ENCODE measurements at places on chromosomes 7 and 10.

- no peak for DNase-seq
These were observed 106.7 kb upstream of the ITGB1 start for GRCh38 chr10:33064706-33065105.

GRCh38 chr7:140674356-140674800 lies 1.6 kb downstream of the ADCK2 start:
- no peak for DNase-seq

DNA sequence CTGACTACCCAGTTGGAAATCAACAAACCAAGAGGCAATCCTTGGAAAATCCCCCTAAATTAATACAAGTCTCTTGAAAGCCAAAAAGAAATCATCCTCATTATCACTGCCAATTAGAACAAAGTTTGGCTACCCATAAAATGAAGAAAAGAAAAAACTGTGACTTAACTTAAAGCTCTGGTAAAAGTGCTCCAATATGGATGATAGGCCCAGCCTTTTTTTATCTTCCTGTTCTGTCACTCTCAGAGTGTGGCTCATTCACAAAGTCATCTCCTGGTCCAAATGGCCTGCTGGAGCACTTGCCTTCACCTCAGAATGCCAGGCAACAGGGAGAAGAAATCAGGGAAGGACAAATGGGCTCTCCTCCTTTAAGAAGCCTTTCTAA lies 155.1 kb upstream of the GHITM start:
- no peak for DNase-seq

DNA sequence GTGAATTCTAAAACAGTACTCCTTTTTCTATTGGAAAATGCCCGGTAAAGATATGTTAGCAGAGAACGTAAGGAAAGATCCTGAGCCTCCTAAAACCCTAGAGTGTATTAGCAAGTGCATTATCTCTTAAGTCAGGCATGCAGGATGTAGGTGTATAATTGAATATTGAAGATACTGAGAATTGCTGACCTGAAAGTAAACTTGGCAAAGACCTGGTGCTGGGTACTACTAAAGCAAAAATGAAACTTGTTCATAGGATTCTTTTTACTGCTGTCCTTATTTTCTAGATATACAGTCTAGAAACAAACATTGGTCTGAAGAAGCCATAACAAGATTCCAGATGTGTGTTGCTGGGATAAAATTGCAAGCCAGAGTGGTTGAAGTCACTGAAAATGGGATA lies 18.8 kb upstream of the VWA2 start:
- DNase-seq: no peak

DNA sequence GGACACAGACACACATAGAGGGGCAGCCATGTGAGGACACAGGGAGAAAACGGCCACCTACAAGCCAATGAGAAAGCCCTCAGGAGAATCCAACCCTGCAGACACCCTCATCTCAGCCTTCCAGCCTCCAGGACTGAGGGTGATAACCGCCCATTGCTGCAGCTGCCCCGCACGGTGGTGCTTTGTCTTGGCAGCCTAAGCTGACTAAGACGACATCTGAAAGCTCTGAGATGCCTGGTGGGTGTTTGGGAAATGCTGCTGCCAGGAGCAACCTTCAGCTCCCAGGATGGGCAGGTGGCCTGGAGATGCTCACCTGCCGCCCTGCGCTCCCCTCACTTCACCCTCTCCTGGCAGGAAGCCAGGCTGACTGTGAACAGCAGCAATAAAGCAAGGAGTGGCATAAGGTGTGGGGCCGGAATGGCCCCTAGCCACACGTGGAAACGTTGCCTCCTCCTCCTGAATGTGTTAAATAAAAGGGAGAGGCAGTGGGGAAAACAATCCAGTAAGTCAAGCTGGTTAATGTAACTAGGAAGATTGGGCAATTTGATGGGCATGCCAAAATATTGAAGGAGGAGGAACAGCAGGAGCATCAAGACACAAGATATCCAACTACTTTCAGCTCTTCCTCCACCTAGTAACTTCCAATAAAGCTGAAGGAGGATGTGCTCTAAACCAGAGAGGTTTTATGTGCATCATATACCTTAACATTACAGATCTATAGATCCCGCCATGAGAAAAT lies 121.5 kb downstream of the TNS3 start:
- no peak for DNase-seq

- no peak for DNase-seq
These were observed 263.1 kb downstream of the MAD1L1 start for GRCh38 chr7:1969459-1970284.

DNA sequence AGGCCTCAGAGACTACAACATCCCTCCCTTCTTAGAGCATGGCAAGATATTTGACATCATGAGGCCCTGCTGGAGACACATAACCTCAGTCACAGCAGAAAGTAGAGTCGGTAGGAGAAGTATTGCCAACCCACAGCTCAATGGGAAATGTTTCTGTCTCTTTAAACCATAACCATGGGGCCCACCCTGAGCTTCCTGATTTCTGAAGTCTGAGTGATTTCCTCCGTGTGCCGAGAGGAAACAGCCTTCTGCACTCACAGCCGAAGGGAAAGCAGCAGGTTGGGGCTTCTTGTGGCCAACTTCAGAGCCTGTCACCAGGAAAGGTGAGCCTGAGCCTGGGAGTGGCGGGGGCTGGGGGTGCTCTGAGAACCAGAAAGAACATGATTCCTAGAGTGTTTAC lies at the start of gene GIMAP1:
Gene GIMAP1, plus strand, starts transcription at position 246 of the 400 bp plus-strand sequence. CDS start 2,435 bp downstream, outside the sequence.
- peak; percentile 75 for DNase-seq

GRCh38 chr7:117217106-117218035 lies 105.5 kb downstream of the WNT2 start:
- DNase-seq: no peak

DNA sequence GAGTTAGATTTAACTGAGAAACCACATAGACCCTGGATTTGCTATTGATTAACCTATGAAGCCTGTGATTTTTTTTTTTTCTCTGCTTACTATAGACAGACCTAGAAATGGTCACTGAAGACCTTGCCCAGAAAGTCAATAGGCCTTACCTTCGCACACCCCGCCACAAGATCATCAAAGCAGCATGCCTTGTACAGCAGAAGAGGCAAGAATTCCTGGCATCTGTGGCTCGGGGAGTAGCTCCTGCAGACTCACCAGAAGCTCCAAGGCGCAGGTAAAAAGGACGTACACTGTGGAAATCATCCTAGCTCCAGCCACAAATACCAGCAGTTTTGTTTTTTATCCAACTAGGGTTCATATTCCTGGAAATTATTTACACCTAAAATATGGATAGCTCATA lies 56.2 kb upstream of the GATAD1 start:
- DNase-seq: no peak

DNA sequence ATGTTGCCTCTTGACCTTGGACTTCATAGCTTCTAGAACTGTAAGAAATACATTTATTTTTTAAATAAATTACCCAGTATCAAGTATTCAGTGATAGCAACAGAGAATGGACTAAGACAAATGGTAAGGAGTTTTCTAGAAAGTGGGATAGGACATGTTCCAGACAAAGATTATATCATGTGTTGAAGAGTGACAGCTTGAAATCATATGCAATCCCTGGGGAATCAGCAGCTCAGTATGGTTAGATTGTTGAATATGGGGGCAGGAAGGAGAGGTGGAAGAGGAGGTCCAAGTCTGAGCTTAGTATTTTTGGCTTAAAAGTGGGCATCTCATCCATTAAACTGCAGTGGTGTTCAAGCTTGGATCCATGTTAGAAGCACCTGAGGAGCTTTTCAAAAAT lies 74.1 kb downstream of the ENTPD1 start:
- no peak for DNase-seq

DNA sequence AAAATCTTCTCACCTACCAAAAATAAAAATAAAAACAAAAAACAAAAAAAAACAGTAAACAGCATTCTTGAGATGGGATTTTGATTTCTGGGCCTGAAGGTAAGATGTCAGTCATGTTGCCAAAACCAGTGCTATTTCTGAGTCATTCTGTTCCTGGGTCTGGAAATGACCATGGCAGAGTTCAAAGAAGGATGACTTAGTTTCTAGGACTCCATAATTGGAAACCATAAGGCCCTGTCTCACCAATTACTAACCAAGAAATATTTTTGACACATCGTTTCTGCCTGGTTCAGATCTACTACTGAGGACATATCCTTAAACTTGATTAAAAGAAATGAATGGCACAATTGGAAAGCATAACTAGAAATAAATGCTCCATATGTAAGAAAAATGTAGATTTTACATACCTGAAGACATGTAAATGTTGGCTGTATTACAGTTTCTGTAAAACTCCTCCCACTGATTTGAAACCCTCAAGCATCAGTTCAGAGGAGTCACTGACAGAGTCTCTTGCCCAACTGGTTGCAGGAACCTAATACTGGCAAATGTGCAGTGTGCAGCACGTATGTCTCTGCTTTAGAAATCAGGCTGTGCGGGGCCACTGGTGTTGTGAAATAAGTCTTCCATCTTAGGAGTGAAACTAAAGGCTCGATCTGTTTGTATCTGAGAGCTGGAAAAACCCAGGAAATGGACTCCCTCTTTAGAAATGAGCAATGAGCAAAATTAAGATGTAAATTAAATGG lies 84.8 kb upstream of the EGR2 start:
- no peak for DNase-seq

DNA sequence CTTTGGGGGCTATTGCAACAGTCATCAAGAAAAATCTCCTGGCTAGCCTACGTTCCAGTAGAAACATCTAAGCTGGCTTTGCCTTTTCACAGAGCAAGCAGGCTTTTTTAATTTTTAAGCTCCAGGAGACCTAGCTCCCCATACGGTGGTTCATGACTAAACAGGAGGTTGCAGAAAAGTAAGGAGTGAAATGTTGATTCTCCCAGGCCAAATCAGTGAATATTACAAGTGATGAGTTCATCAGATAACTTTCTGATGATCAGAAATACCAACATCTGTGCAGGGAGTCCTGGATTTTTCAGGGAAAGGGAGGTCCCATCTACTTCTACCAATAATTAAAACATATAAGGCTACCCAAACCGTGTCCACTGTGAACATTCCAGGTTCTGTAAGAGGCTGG lies 477.3 kb upstream of the CELF2 start:
- DNase-seq: no peak

DNA sequence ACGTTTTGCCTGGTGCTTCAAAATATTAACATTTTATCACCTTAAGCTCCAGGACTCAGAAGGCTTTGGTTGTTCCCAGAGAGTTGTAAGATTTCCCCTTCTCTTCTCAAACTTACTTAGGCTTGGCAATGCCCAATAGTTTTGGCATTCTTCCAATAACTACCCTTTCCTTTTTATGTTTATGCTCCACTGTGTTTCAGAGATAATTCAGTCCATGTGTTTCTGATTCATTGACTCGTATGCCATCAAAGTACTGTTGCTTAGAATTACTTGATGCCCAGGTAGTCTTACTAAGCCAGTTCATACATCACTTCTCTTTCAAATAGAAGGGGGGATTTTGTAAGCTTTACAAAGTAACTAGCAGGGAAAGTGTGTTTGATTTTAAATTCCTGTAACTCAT lies 66.6 kb downstream of the AGMO start:
- no peak for DNase-seq

- DNase-seq: no peak
These were observed 639.7 kb upstream of the AUTS2 start for GRCh38 chr7:68958571-68958970.

DNA sequence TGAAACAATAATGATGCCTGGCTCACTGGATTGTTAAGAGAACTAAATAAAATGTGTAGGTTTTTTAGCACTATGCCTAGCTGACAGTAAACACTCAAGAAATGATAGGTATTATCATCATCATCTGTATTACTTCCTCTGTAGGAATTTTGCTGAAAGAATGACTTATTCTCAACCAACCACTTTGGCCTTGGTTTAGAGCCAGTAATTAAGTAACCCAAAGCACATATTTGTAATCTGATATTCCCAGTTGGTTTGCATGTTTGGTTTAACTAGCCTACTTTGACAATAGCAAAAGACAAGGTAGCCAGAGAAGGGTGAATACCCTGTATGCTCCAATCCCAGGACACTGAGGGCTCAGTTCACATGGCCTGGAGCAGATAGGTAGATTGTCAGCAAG lies 34.4 kb downstream of the BCAP29 start:
- no peak for DNase-seq

GRCh38 chr7:130488392-130489139 lies 3.3 kb upstream of the MEST start:
- no peak for DNase-seq

DNA sequence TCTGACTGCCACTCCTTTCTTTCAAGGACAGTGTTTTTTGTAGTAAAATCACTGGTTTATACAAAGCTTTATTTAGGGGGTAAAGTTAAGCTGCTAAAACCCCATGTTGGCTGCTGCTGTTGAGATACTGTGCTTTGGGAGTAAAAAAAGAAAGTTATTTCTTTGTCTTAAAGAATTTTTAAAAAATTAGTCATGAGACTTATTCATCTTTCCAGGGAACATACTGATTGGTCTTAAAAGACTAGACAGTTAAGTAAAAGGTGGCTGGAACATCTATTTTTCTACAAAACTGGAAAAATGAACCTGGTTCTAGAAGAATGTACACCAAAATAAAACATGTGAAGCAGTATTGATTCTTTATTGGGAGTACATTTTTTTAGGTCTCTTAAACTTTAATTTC lies 20.6 kb downstream of the BBIP1 start:
- DNase-seq: no peak

DNA sequence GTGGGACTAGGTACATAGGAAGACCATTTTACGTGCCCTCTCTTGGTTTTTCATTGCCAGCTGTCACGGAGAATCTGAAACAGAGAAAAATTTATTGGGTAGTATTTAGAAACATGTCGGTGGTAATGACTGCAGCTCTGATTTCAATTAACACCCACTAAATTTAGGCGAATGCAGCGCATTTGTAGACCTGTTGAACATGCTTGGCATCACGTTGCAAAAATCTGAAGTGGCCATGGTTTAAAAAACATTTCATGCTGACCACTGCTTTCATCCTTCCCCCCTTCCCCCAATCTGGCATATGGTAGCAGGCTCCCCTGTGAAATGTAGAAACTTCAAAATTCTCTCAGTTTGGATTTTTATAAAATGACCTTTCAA lies 34.0 kb downstream of the LRMDA start:
- DNase-seq: no peak

- DNase-seq: no peak
These were observed 105.4 kb upstream of the FAM133B start for GRCh38 chr7:92695308-92696261.

GRCh38 chr10:16950656-16951601 lies 133.7 kb upstream of the RSU1 start:
- no peak for DNase-seq

DNA sequence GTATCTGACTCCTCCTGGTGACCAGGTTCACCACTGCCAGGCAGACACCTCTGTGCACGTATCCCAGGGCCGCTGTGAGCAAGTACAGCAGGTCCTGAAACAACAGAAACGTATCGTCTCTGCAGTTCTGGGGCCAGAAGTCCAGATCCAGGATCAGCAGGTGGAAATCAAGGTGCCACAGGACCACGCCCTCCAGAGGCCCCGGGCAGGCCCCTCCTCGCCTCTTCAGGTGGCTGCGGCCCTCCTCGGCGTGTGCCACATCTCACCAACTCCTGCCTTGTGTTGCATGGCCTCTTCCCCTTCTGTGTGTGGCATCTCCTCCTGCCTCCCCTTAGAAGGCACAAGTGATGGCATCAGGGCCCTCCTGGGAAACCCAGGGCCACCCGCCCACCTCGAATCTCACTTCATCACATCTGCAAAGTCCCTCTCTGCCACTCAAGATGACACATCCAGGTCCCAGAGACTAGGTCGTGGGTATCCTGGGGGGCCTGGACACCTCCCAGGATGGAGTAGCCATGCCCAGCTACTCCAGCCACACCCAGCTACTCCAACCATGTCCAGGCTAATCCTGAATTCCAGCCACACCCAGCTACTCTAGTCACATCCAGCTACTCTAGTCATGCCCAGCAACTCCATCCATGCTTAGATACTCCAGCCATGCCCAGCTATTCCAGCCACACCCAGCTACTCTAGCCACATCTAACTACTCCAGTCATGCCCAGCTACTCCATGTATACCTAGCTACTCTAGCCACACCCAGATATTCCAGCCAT lies 52.6 kb upstream of the DNAAF5 start:
- DNase-seq: peak; percentile 1
